ENCODE measurements at places on chromosomes 13 and 19.

GRCh38 chr13:113650731-113651148, 7.3 kb downstream of the ATP4B start:
- DNase-seq = no peak

GRCh38 chr13:74217811-74218210, 83.6 kb upstream of the KLF12 start:
- peak; percentile 98 for DNase-seq

DNA sequence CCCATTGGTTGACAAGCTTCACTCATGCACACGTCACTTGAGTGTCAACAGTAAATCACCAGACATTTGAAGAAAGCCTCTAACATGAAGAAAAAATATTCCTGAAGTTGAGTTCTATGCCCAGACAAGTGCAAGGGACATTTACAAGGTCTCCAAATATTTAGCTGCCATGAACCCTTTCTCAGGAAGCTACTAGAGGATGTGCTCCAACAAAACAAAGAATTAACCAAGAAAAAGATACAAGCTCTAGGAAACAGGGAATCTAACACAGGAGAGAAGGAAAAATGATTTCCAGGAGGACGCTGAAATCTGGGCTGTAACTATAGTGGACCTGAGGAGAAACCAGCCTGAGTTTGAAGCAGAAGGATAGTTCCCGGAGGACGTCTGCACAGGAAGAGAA, 45.7 kb upstream of the KATNAL1 start:
- DNase-seq = no peak

GRCh38 chr13:98584668-98585397, 7.9 kb upstream of the STK24 start:
- DNase-seq = peak; percentile 30

GRCh38 chr19:3691372-3691716, 8.9 kb downstream of the PIP5K1C start:
- no peak for DNase-seq

GRCh38 chr13:35219021-35219420, 257.5 kb downstream of the MAB21L1 start:
- DNase-seq = no peak

DNA sequence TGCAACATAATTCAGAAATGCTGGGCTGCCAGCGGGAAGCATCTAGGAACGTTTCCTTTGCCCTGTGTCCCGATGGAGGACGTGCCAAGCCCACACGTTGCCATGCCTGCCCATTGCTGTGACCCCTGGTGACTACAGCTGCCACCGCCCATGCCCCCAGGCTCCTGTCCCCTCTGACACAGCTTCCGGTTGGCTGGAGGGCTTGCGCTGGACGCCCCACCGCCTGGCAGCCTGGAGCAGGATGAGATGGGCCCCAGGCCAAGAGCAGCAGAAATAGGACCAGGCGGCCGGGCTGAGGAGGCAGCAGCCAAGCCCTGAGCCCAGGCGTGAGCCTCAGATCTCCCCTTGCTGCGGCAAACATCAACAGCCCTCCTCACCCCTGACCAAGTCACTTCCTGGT, 125.9 kb downstream of the COL4A2 start:
- DNase-seq = no peak

DNA sequence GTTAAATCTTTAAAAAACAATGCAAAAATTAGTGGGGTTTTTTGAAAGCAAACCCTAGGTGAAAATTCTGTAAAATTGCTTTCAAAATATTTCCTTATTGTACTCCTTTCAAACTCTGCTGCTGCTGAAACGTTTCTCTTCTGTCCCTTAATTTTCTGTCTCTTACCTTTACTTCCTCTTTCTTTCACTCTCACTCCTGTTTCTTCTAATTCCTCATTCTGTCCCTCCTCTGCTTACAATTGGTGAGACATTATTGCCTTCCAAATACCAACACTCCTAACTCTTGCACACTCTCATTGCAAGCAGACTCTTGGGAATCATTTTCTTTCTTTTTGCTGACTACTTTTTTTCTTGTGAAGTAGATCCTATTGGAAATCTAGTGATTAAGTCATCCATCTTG, 685.6 kb upstream of the SLITRK1 start:
- no peak for DNase-seq

DNA sequence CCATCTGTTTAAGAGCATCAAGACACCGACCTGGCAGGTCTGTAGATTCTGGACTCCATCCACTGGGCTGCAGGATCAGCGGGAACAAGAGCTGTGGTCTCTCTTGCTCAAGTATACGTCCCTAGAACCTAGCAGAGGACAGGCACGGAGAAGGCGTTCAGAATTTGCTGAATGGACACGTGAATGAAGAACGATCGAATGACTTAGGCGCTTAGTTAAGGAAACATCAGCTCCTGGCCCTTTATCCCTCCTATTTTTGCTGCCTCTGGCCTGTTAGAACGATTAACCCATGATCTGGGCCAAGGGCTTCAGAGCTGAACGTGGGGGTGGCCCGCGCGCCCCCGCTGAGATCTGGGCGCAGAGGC, 953 bp downstream of the DZIP1 start:
- DNase-seq = no peak

DNA sequence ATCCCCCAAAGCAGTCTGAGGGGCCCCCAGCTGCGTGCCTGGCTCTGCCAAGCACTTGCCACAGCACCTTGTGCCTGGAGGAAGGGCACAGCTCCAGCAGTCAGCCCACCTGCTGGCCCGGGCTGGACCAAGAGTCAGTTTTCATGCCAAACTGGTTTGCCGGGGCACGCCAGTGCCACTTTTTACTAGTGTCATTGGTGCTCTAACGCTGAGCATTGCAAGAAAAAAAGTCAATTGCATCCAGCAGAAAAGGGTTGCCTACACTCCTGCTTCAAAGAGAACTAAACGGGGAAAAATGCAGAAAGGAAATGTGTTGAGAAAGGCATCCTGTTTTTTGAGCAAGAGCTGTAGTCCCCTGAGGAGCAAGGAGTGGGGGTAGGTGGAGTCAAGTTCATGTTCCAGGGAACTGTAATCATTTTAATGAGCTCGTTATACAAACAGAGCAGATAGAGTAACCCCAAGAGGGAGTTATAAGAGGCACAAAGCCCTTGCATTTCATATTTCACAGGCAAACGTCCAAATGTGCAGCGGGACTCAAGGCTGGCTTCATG, 68.4 kb downstream of the F2RL3 start:
- DNase-seq = no peak

GRCh38 chr19:1133471-1133929, 29.7 kb downstream of the GPX4 start:
- no peak for DNase-seq

DNA sequence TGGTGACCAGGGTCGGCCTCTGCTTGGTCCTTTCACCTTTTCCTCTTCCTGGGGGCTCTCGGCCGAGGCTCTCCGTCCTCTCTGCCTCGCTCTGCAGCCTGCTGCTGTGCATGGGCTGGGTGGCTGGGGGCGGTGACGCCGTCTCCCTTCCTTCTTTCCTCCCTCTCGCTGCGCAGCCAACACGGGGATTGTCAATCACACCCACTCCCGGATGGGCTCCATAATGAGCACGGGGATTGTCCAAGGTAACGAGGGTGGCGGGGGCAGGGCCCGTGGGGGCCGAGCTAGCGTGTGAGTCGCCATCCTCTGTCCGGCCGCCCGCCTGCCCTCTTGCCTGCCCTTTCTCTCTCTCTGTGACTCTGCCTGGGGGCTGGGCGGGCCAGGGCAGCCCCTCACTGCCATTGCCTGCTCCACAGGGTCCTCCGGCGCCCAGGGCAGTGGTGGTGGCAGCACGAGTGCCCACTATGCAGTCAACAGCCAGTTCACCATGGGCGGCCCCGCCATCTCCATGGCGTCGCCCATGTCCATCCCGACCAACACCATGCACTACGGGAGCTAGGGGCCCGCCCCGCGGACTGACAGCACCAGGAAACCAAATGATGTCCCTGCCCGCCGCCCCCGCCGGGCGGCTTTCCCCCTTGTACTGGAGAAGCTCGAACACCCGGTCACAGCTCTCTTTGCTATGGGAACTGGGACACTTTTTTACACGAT, 7.1 kb downstream of the YIPF2 start:
- no peak for DNase-seq

DNA sequence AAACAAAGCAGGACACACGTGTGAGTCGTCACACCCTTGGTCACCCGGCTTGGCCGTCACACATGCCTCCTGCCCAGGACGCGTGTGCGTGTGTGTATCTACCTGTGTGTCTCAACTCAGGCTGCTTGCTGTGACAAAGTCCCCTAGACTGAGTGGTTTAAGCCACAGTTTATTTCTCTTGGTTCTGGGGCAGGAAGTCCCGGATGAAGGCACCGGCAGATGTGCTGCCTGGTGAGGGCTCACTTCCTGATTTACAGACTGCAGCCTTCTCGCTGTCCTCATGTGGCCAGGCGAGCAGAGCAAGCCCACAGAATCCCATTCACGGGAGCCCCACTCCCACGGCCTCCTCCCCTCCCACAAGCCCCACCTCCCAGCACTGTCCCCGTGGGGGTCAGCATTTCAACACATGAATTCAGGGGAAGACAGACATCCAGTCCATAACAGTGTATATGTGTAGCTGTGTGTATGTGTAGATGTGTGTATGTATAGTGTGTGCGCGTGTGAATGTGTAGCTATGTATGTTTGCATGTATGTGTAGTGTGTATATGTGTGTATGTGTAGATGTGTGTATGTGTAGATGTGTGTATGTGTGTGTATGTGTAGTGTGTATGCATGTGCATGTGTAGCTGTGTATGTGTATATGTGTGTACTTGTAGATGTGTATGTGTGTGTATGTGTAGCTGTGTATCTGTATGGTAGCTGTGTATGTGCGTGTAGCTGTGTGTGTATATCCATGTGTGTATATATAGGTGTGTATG, 51.5 kb downstream of the MCF2L start:
- no peak for DNase-seq

DNA sequence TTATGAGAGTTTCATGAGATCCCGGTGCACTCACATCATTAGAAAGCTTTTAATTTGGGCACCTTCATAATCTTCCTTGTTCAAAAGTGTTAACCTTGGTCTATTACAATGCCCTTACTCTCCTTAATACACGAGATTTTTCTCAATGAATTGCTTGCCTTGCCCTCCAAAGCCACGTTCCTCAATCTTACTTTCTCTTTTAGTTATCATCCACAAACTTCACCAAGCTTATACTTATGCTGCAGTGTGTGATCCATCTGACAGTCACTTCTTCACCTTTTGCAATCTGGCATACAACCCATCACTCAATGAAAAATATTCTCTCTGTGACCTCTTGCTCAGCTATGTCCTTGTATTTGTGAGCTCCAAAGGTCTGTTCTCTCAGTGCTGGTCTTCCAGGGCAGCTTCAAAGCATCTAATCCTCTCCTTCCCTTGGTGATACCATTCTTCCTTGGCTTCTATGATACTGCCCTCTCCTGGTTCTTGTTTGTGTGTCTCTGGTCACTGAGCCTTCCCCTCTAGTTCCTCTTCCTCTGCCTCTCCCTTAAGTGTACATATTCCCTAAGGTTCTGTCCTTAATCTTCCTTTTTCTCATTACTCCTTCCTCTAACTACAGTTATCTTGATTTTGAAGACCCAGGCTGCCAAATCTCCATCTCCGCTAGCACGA, 202.2 kb upstream of the STARD13 start:
- DNase-seq = peak; percentile 16

DNA sequence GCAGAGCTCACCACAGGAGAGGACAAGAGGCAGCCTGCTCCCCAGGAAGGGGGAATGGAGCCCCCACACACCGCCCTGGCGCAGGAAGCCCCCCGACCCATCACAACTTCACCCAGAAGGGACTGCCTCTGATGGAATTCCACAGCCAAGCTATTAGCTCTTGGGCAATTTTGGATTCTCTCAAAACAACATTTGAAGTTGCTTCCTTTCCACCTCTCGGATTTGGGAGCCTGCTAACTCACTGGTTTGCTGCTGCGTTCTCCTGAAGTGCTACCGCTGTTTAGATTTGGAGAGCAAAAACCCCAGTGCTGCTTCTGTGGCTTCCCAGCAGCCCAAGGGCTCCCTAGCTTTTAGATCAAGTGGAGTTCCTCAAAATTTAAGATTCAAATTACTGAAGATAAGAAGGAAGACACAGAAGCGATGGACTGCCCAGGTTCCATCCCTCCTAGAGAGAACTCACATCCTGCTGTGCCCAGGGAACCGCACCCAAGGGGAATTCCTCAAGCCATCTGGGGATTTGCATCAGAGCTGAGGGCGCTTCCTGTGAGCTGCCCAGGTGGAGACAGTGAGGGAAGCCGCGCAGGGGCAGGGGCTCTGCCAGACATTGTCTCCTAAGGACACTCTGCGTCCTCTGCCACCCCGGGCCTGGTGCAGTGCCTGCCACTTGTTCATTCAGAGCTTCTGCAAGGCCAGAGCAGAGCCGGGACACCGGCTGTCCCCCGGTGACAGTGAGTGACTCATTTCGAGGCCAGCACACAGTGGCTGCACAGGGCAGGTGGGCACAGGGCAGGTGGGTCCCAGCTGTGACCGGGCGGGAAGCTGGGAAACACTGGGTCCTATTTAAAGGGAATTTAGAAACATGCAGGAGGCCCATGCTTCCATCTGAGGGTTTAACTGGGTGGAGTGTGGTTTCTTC, 45.5 kb downstream of the COL4A1 start:
- DNase-seq = no peak

DNA sequence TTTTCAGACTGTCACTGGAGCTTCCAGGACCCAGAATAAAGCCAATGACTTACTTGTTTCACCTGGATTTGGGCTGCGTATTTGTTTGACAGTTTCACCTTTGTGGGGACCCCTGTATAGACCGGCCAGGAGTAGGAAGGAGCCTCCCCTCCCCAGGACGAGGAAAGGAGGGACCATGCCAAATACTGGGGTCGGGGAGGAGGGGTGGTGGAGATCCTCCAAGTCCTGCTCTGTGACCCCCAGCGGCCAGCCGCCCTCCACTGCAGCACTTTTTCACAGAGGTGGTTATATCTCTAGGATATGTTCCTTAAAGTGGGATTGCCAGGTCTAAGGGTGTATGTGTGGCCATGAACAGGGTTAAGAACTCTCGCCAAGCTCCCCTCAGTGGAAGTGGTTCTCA, 25.7 kb upstream of the ZNF492 start:
- no peak for DNase-seq

DNA sequence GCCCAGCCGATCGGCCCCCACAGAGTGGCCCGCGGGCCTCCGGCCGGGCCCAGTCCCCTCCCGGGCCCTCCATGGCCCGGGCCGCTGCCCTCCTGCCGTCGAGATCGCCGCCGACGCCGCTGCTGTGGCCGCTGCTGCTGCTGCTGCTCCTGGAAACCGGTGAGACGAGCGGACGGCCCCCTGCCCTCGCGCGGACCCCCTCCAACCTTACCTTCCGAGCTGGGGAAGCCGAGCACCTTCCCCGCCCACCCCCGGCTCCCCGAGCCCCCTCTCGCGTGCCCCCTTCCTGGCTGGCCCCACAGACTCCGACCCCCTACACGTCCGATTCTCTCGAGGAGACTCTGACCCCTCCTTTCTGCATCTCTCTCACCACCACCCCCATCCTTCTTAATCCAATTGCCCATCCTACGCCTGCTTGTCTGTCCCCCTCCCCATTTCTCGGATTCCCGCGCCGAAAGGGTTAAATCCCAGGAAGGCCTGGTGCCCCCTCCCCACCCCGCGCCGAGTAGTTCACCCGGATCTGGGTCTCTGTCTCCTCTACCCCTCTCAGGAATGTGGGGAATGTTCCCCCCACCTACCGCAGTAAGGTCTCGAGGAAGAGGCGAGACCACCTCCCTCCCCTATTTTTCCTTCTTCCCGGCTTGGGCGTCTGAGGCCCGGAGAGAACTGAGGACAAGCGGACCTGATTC, 502 bp downstream of the NECTIN2 start:
- DNase-seq = peak; percentile 62

All from fibroblast of skin of right quadriceps (primary cell).